ENCODE measurements at places on chromosomes 5 and 9.

DNA sequence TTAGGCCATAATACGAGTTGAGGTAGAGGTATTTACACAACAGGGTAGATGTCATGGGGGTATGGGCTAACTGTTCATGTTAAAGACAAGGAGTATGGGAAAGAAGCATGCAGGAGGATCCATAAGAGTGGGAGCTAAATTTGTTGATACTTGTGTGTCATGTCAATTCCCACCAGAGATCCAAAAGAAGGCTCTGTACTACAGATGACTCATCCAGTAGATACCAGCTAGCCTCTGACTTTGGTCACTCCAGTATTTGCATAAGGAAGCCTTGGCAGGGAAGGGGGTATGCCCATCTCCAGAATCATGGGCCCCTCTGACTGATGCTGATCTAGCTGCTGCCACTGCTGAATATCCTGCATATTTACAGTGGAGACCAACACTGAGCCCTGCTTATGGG lies 743.7 kb upstream of the GRAMD2B start:
- no peak for DNase-seq

- no peak for DNase-seq
Measured at GRCh38 chr9:33117306-33117705, 40.8 kb upstream of the SMU1 start.

DNA sequence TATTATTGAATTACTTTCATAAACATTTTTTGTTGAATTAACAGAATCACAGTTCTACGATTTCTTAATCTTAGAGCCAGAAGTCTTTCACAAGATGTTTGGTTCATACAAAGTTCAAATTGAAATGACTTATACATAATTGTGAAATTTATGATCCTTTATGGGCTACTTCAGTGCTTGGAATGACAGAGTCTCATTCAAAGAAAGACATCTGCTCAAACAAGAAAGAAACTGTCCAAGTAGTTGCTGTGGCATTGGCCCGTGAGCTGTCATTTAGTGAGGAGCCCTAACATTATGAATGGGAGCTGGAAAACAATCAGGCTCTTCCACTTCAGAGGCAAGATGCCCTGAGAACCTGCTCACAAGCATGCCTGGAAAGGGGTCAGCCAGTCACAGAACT lies 63.4 kb downstream of the AUH start:
- DNase-seq, result no peak

DNA sequence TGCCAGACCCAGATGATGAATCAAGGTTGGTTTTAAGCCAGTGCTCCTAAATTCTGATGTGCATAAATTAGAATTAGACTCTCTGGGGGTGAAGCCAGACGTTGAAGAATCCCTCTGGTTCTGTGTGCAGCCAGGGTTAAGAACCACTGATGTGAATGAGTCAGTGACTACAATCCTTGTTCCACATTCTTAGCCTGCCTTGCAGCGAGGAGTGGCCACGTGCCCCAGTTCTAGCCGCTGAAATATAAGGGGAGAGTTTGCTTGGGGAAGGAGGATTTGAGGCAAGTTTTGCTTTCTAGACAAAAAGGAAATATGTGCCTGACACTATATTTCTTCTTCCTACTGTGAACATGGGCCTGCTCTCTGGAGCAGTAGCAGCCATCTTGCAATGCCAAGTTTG lies 34.2 kb upstream of the MSH3 start:
- no peak for DNase-seq

DNA sequence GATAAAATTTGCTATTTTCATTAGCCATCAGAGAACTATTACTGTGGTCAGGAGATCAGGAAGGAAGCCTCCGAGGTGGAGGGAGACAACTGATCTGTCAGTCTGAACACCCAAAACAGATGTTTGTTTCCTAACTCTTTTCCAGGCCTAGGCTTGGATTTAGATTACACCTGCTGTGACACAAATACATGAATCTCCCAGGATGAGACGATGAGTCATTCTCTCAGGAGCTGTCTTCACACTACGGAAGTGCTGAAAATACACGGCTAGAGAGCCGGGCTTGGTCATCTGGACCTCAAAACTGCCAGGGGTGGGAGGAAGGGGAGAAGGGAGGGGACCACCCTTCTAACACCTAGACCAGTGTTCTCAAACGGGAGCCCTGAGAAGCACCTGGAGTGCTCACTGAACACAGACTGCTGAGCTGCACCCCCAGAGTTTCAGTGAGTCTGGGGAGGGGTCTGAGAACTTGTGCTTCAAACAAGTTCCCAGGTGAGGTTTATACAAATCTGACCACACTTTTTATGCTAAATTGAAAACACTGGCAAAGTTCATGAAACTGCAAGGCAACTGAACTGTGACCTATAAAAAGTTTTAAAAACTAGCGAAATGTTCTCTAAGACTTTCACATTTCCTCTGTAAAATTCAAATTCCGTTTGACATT lies 80.3 kb upstream of the EQTN start:
- DNase-seq, result no peak

- DNase-seq, result no peak
Measured at GRCh38 chr5:128395073-128395472, 143.0 kb downstream of the FBN2 start.

DNA sequence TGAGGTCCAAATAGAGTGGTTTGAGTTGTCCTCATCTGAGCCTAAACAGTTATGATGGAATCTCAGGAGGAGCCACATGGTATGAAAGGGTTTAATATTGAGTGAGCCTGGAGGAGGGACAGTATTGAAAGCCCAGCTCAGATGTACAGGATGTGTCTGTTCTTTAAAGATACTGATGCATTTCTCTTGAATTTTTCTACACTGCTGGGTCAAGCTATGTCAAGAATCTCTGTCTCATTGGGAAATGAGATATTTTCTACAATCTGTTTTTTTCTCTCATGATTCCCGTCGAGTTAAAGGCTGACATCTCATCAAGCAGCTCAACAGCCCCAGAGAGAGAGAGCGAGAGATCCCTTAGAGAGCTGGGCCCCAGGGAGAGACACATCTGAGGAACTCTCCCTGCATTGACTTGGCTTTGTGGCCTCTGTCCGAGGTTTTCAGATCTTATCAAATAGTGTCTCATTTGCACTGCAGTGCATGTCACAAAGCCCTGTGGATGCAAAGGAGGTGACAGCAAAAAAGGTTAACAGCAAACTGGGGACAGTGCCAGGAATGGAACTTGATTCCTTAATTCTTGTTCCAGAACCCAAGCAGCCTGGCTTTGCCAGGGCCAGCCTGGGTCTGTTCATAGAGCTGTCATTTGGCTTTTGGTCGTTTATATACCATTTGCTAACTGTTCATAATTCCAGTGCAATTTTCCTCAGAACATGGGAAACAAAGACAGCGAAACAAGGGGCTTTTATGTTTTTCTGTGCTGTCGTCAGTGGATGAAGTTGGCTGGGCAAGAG lies 19.0 kb upstream of the ACTBL2 start:
- no peak for DNase-seq

GRCh38 chr5:40405996-40406740 lies 273.5 kb upstream of the PTGER4 start:
- DNase-seq, result peak; percentile 33

- no peak for DNase-seq
Measured at GRCh38 chr5:72270037-72270436, 50.0 kb downstream of the MRPS27 start.

- DNase-seq, result no peak
Measured at GRCh38 chr9:123131258-123131657, 97.8 kb downstream of the GPR21 start.

GRCh38 chr9:84575705-84576104 lies 93.8 kb upstream of the NTRK2 start:
- no peak for DNase-seq

GRCh38 chr9:109186857-109187520 lies 19.9 kb upstream of the FRRS1L start:
- DNase-seq, result no peak

- DNase-seq, result no peak
Measured at GRCh38 chr9:124835026-124835557, 18.2 kb upstream of the WDR38 start.

- no peak for DNase-seq
Measured at GRCh38 chr5:82493221-82493620, 215.1 kb upstream of the RPS23 start.

- DNase-seq, result no peak
Measured at GRCh38 chr5:76831110-76831452, 12.3 kb downstream of the F2RL1 start.

GRCh38 chr9:82604947-82605656 lies 457.8 kb downstream of the RASEF start:
- no peak for DNase-seq

DNA sequence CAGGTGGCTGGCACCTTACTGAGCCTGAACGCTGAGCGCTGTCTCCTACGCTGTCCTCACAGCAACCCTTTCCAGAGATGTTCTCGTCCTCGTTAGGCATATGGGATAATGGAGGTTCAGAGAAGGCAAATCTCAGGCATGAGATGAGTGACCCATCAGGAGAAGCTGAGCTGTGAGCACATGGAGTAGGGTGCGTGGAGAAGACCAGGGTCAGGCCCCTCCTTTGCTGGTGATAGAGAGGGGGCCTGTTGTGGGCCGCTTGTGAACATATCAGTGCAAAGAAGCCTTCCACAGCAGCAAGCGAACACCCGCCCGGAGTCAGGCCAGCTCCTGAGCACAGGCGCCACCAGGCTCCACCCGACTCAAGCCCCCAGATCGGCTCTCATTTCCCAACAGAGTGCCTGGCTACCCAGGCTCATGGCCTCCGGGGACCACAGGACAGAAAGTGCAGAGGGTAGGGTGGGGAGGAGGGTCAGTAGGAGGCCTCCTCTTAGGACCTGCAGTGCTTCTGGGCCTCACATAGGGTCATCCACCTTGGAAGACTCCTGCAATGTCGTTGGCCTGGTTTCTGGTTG lies 15.0 kb upstream of the TIFAB start:
- no peak for DNase-seq

- no peak for DNase-seq
Measured at GRCh38 chr9:82127465-82127864, 138.9 kb downstream of the SPATA31D1 start.

DNA sequence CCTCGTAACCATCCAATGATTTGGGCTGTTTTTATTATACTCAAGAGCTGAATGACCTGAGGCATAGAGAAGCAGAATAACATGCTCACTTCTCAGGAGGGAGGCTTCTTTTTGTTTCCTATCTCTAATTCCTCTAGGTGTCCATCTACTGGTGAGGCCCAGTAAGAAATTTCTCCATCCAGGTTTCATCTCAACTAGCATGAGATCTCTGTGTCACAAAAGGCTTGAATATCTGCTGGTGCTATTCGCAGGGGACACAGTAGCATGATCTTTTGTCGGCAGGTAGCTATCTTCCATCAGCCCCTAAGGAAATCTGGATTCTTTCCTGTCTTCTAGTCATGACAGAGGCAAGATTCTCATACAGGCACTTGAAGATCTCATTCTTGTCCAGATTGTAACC lies 8.9 kb downstream of the IFNE start:
- DNase-seq, result no peak

GRCh38 chr5:40879163-40879942 lies 29.9 kb upstream of the C7 start:
- DNase-seq, result no peak

GRCh38 chr9:127095411-127095810 lies 27.0 kb downstream of the ANGPTL2 start:
- DNase-seq, result no peak

GRCh38 chr5:9924614-9925013 lies 294.5 kb upstream of the TAS2R1 start:
- no peak for DNase-seq

GRCh38 chr9:124126648-124127646 lies 115.4 kb downstream of the LHX2 start:
- DNase-seq, result peak; percentile 74

DNA sequence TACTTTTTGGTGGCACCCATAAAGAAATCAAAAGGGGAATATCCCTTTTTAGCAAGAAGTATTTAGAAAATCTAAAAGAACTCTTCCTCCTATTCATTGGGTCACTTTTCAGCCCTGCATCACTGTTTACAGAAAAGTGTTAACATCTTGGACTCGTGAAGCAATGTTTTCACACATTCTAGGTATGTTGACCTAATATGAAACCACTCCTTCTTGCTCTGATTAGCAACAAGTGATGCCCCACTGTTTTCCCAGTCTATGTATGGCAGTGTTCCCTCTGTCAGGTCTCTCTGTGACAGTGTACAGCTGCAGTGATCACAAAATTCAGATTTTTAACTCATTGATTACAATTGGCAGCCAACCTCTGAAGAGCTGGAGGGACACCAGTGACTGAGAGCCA lies 148.2 kb upstream of the SLC12A2 start:
- DNase-seq, result no peak

DNA sequence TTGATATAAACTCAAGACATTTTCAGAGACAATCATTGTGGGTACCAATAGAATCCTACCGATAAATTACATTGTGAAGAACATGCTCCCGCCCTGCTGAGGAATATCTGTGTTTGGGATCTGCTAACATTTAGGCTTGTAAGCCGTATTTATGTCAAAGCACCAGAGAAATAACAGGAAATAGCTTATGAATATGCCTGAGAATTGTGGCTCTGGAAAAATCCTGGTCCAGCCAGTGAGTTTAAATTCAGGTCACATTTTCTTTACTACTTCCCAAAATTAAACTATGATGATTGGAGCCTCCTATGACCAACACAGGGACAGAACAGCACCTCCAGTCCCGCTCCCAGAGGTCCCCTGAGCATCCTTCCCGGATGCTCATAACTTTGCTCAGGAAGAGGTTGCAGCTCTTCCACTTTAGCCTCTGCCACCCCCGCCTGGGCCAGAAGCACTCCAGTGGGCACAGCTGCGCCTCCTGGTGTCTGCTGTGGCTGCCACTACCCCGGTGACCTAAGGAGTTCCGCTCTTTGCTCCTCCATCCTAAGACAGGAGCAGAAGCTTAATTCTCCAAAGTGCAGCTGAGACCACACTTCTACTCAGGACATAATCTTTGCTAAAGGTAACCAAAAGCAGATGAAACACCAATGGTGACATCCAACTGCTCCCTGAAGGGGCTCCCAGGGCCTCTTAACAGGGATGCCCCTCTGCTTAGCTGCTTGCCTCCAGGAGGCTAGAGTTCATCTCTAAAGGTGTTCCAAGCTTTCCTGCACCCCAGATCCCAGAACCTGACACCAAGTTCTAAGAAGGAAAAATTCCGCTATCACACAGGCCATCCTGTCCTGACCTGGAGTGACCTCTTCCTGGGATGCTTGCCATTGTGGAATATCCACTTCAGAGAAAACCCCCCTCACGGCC lies 58.8 kb downstream of the SLC1A1 start:
- DNase-seq, result no peak

- no peak for DNase-seq
Measured at GRCh38 chr9:123542435-123543225, 186.6 kb downstream of the CRB2 start.

DNA sequence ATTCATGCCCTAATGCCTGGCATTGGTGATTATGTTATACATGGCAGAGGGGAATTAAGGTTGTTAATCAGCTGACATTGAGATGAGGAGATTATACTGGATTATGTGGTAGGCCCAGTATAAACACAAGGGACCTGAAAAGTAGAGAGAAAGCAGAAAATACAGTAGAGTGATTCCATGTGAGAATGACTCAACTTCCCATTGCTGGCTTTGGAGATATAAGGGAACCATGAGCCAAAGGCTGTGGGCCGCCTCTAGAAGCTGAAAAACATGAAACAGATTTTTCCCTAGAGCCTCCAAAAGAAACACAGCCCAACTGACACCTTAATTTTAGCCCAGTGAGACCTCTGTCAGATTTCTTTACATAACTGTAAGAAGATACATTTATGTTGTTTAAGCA lies 65.0 kb upstream of the CTXN3 start:
- no peak for DNase-seq

GRCh38 chr9:27528076-27528885 lies 1.3 kb downstream of the MOB3B start:
- DNase-seq, result peak; percentile 57

Data from activated CD4-positive, alpha-beta T cell treated with anti-CD3 and anti-CD28 coated beads for 4 hours (primary cell).